Adrenal gland (tissue), 19 donors: ENCODE measurements at places on chromosomes 5 and 9. TPM values are rescaled to one million over a fixed set of nuclear protein-coding genes. Genes with fewer than 3 reads are reported as not detected.

DNA sequence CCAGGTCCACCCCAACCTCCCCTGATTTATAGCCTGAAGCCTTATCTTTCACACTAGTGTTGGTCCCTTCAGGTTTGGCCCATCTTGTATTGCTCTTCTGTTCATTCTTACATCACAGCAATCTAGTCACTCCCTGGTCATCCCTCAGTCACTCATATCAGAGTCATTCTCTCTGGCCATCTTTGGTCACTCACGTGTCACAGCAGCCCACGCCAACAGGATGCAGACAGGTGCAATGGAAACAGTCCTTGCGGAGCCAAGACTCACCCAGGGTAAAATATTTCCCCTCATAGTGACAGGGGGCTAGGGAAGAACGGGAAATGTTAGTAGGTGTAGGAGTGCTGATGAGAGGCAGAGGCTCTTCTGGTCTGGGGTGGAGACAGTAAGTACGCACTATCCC, 610 bp downstream of the MSMP start:
- peaks cover 32% of the 10 kb centered on the region for H3K4me1 ChIP-seq
- no peak for DNase-seq

GRCh38 chr5:77851176-77852067, 75.3 kb upstream of the TBCA start:
- no peaks in the 10 kb centered on the region for H3K27me3 ChIP-seq
- peak overlapping the region; percentile 45 for H3K4me3 ChIP-seq
- peaks cover 4% of the 10 kb centered on the region for H3K4me1 ChIP-seq
- no peaks in the 10 kb centered on the region for H3K36me3 ChIP-seq
- DNase-seq, result peak; percentile 37
- H3K27ac ChIP-seq, result peak overlapping the region; percentile 19

GRCh38 chr9:38211002-38211401, 142.0 kb upstream of the SHB start:
- H3K4me3 ChIP-seq, result no peak overlapping the region
- H3K27me3 ChIP-seq, result no peaks in the 10 kb centered on the region
- H3K36me3 ChIP-seq, result no peaks in the 10 kb centered on the region
- H3K27ac ChIP-seq, result no peak overlapping the region
- no peak for DNase-seq

GRCh38 chr5:178651046-178651810, 24.4 kb upstream of the CLK4 start:
- no peak overlapping the region for H3K27ac ChIP-seq
- no peaks in the 10 kb centered on the region for H3K36me3 ChIP-seq
- no peaks in the 10 kb centered on the region for H3K27me3 ChIP-seq
- H3K4me3 ChIP-seq, result no peak overlapping the region

- no peak overlapping the region for H3K4me3 ChIP-seq
- H3K4me1 ChIP-seq, result peaks cover 30% of the 10 kb centered on the region
- no peak for DNase-seq
- no peaks in the 10 kb centered on the region for H3K27me3 ChIP-seq
- H3K27ac ChIP-seq, result no peak overlapping the region
- H3K36me3 ChIP-seq, result no peaks in the 10 kb centered on the region
These were observed 2.3 kb upstream of the IARS1 start for GRCh38 chr9:92295827-92296258.

GRCh38 chr5:80275347-80275746, 19.5 kb upstream of the SERINC5 start:
- no peak overlapping the region for H3K4me3 ChIP-seq
- no peaks in the 10 kb centered on the region for H3K36me3 ChIP-seq
- no peak for DNase-seq
- H3K27me3 ChIP-seq, result no peaks in the 10 kb centered on the region
- no peaks in the 10 kb centered on the region for H3K4me1 ChIP-seq

DNA sequence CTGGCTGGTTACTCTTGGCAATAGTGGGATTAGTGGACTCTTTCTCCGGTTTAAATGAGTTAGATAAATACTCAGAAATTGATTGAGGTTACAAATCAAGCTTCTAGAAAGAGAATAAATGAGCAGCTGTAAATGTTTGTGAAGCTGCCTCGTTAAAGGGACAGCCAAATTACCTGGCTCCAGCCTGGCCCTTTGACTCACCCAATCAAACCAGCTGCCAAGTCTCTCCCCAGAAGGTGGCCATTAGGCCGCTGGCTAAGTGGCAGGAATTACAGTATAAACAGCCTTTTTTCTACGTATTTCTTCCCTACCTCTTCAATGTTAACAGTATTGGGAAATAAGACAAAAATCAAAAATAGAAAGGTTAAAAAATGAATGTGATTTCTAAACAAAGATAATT, 46.0 kb upstream of the SRFBP1 start:
- no peak overlapping the region for H3K4me3 ChIP-seq
- no peak for DNase-seq
- no peaks in the 10 kb centered on the region for H3K27me3 ChIP-seq
- no peak overlapping the region for H3K27ac ChIP-seq

GRCh38 chr5:43675357-43675756, 72.4 kb downstream of the NNT start:
- DNase-seq, result no peak
- no peaks in the 10 kb centered on the region for H3K36me3 ChIP-seq
- H3K4me1 ChIP-seq, result no peaks in the 10 kb centered on the region
- no peak overlapping the region for H3K27ac ChIP-seq
- no peak overlapping the region for H3K4me3 ChIP-seq
- no peaks in the 10 kb centered on the region for H3K27me3 ChIP-seq

GRCh38 chr5:154535535-154535934, 57.5 kb upstream of the HAND1 start:
- DNase-seq, result no peak
- H3K36me3 ChIP-seq, result no peaks in the 10 kb centered on the region
- no peaks in the 10 kb centered on the region for H3K27me3 ChIP-seq
- no peak overlapping the region for H3K4me3 ChIP-seq

DNA sequence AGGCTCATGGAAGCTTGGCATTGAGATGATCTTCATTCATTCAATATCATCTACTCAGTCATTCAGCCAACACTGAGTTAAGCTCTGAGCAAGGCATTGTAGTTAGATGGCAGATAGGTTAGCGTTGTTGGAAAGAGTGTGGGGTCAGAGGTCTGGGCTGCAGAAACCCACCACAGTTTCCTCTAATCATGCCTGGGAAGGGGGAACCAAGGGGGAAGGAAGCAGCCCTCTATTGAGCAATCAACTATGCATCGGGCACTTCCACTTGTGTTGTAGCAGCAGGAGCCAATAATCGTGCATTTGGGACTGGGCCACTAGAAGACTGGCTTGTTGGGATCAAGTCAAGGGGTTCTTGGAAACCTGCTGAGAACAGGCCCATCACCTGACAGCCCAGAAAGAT, 139.1 kb downstream of the PIP5K1B start:
- H3K36me3 ChIP-seq, result no peaks in the 10 kb centered on the region
- no peak overlapping the region for H3K27ac ChIP-seq
- H3K4me1 ChIP-seq, result no peaks in the 10 kb centered on the region
- no peak overlapping the region for H3K4me3 ChIP-seq
- no peaks in the 10 kb centered on the region for H3K27me3 ChIP-seq
- no peak for DNase-seq

GRCh38 chr5:165504674-165505073, 1999.3 kb downstream of the MAT2B start:
- no peak overlapping the region for H3K4me3 ChIP-seq
- no peaks in the 10 kb centered on the region for H3K4me1 ChIP-seq
- no peaks in the 10 kb centered on the region for H3K27me3 ChIP-seq
- H3K27ac ChIP-seq, result no peak overlapping the region

- peaks cover 5% of the 10 kb centered on the region for H3K27me3 ChIP-seq
- peaks cover 17% of the 10 kb centered on the region for H3K4me1 ChIP-seq
- H3K27ac ChIP-seq, result no peak overlapping the region
- H3K4me3 ChIP-seq, result no peak overlapping the region
- DNase-seq, result no peak
These were observed 2.5 kb downstream of the LPAR1 start for GRCh38 chr9:111035543-111036428.

- H3K36me3 ChIP-seq, result no peaks in the 10 kb centered on the region
- peaks cover 6% of the 10 kb centered on the region for H3K27me3 ChIP-seq
These were observed 37.3 kb downstream of the SARDH start for GRCh38 chr9:133700819-133701320.

- H3K4me3 ChIP-seq, result no peak overlapping the region
- no peaks in the 10 kb centered on the region for H3K36me3 ChIP-seq
- no peaks in the 10 kb centered on the region for H3K4me1 ChIP-seq
- no peak overlapping the region for H3K27ac ChIP-seq
These were observed 186.8 kb upstream of the NFIB start for GRCh38 chr9:14500705-14501104.

DNA sequence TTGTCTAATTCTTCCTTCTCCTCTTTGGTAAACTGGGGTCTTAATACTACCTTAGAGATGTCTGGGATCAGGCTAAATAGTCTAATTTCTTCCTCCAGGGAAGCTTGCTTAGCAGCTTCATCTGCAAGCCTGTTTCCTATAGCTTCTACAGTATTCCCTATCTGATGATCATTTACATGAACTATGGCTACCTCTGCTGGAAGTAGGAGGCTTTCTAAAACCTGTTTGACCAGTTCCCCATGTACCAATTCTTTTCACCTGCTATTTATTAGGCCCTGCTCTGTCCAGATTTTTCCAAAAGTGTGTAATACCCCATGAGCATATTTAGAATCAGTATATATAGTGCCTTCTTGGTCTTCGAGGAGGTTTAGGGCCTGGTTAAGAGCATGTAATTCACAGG, 619.8 kb downstream of the HINT1 start:
- no peak overlapping the region for H3K27ac ChIP-seq
- no peak overlapping the region for H3K4me3 ChIP-seq
- no peak for DNase-seq

GRCh38 chr5:74490814-74491213, 149.7 kb downstream of the ENC1 start:
- H3K27ac ChIP-seq, result no peak overlapping the region
- no peak for DNase-seq
- H3K36me3 ChIP-seq, result no peaks in the 10 kb centered on the region
- no peaks in the 10 kb centered on the region for H3K4me1 ChIP-seq
- H3K4me3 ChIP-seq, result no peak overlapping the region

- H3K36me3 ChIP-seq, result no peaks in the 10 kb centered on the region
- no peak for DNase-seq
- H3K27ac ChIP-seq, result no peak overlapping the region
- no peaks in the 10 kb centered on the region for H3K4me1 ChIP-seq
- H3K27me3 ChIP-seq, result no peaks in the 10 kb centered on the region
These were observed 153.3 kb downstream of the PJA2 start for GRCh38 chr5:109256486-109256885.

DNA sequence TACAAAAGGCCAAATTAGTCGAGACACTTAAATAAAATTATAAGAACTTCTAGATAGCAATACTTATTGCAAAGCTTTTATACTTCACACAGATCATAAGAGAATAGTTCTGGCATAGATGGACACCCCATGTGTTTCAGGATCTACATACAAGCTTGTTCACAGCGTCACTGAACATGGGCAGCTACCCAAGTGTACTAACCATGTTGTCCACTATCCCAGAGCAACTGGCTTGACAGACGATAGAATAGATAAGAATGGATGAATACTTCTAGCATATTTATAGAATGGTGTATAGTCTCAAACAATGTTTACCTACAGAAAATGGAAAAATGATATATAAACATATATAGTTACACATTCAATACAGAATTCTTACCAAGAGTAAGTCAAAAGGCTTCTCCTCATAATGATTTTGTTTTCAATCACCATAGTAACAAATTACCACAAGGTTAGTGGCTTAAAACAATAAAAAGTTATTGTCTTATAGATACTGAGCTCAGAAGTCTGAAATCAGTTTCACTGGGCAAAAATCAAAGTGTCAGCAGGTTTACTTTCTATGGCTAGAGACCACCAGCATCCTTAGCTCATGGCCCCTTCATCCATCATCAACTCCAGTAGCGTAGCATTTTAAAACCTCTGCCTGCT, 446.7 kb downstream of the DMRTA1 start:
- no peaks in the 10 kb centered on the region for H3K36me3 ChIP-seq
- no peak overlapping the region for H3K27ac ChIP-seq
- no peaks in the 10 kb centered on the region for H3K27me3 ChIP-seq

- H3K4me1 ChIP-seq, result no peaks in the 10 kb centered on the region
- no peaks in the 10 kb centered on the region for H3K27me3 ChIP-seq
- no peak overlapping the region for H3K4me3 ChIP-seq
- H3K27ac ChIP-seq, result no peak overlapping the region
- no peak for DNase-seq
These were observed 11.9 kb upstream of the ZNF622 start for GRCh38 chr5:16477541-16477940.

GRCh38 chr5:168740092-168740800, 161.1 kb upstream of the PANK3 start:
- no peak overlapping the region for H3K4me3 ChIP-seq
- no peak overlapping the region for H3K27ac ChIP-seq
- no peak for DNase-seq
- no peaks in the 10 kb centered on the region for H3K36me3 ChIP-seq

GRCh38 chr9:128845186-128845931, 15.8 kb upstream of the SPOUT1 start:
- DNase-seq, result no peak
- no peaks in the 10 kb centered on the region for H3K36me3 ChIP-seq
- H3K27ac ChIP-seq, result no peak overlapping the region
- no peaks in the 10 kb centered on the region for H3K4me1 ChIP-seq

GRCh38 chr9:113737517-113738271, 138.4 kb upstream of the ZNF618 start:
- DNase-seq, result peak; percentile 67
- no peaks in the 10 kb centered on the region for H3K4me1 ChIP-seq

GRCh38 chr9:132171702-132172101, 9.8 kb downstream of the NTNG2 start:
- no peak overlapping the region for H3K4me3 ChIP-seq
- no peaks in the 10 kb centered on the region for H3K36me3 ChIP-seq
- no peak for DNase-seq
- no peaks in the 10 kb centered on the region for H3K4me1 ChIP-seq
- H3K27ac ChIP-seq, result no peak overlapping the region
- no peaks in the 10 kb centered on the region for H3K27me3 ChIP-seq

RELL2 gene
- total RNA-seq, result 9.2 TPM

TMEM174 gene
- not detected for total RNA-seq

CLTB gene
- 159 TPM for total RNA-seq

CD274 gene
- 3.2 TPM for total RNA-seq

REEP2 gene
- total RNA-seq, result 6.6 TPM

TOR4A gene
- total RNA-seq, result 15.7 TPM

LHX6 gene
- 1.2 TPM for total RNA-seq

GABRA6 gene
- total RNA-seq, result not detected

SPATA31D4 gene
- total RNA-seq, result not detected

LECT2 gene
- total RNA-seq, result not detected

OBP2B gene
- total RNA-seq, result not detected

CNTNAP3B gene
- total RNA-seq, result 6.5 TPM

SPINK5 gene
- total RNA-seq, result not detected

GCNT4 gene
- 1.3 TPM for total RNA-seq

TRIO gene
- 69.0 TPM for total RNA-seq

PCDHGA8 gene
- 2.3 TPM for total RNA-seq
